ENCODE measurements at places on chromosomes 6 and 20. TPM values are rescaled to one million over a fixed set of nuclear protein-coding genes. Genes with fewer than 3 reads are reported as not detected.
A peak's percentile ranks its signal among the peaks of the same experiment; 100 is the strongest.

DNA sequence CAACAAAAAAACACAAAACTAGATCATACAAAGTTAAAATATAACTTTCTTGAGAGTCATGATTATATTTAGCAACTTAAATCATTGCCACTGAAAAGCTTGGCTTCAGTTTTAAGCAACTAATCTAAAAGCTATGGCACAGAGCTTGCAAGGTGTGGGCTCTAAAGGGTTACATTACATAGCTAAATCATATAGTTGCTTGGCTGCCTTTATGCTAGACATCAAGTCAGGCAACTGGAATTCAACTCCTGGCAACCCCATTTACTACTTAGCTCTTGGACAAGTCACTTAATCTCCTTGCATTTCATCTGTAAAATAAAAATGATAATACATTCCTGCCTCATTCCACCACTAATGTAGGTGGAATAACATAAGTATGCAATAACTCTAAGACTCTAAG, 40.9 kb upstream of the GCM1 start:
- H3K27me3 ChIP-seq = no peaks in the 10 kb centered on the region
- no peak for DNase-seq
- H3K27ac ChIP-seq = no peak overlapping the region

DNA sequence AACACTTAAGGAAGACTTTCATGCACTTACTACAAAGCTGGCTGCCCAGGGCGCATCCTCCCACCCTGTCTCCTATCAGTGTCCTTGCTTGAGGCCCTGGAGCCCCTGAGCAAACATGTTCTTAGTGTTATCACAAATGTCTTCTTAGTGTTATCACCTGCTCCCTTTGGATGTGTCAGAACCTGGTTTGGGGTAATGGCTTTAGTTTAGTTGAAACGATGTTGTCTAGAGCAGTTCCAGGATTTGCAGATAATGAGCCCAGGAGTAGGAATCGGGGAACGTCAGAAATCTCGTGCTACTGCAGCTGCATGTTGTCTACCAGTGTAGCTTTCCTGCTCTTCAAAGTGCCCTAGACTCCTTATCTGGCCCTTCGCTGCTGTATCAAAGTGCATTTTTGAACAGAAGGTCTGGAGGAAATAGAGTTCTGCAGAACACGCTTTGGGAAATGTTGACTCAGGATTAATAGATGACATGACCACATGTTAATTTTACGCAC, 69.6 kb downstream of the PHACTR2 start:
- no peaks in the 10 kb centered on the region for H3K36me3 ChIP-seq
- peak; percentile 38 for DNase-seq
- H3K27me3 ChIP-seq = no peaks in the 10 kb centered on the region
- peak overlapping the region; percentile 15 for H3K27ac ChIP-seq
- no peak overlapping the region for H3K4me3 ChIP-seq

DNA sequence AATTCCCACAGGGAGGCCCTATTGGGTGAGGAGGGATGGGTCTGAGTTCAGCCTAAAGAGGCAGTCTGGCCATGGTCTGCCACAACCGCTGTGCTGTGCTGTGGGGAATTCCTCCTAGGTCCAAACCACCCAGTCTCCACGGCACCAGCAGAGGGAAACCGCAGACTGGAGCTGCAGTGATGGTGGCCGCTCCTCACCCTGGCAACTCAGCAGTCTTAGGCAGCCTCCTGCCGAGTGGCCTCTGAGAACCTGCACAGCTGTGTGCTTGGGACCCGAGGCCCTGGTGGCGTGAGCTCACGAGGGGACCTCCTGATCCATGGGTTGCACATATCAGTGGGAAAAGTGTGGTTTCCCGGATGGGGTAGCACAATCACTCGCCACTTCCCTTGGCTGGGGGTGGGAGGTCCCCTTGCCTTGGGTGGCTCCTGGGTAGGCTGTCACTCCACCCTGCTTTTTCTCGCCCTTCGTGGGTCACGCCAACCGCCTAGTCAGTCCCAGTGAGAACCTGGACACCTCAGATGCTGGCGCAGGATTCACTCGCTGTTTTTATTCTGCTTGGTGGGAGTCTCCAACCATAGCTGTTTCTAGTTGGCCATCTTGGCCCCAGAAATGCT, 242.2 kb downstream of the CDH26 start:
- H3K36me3 ChIP-seq = no peaks in the 10 kb centered on the region
- H3K27ac ChIP-seq = no peak overlapping the region

DNA sequence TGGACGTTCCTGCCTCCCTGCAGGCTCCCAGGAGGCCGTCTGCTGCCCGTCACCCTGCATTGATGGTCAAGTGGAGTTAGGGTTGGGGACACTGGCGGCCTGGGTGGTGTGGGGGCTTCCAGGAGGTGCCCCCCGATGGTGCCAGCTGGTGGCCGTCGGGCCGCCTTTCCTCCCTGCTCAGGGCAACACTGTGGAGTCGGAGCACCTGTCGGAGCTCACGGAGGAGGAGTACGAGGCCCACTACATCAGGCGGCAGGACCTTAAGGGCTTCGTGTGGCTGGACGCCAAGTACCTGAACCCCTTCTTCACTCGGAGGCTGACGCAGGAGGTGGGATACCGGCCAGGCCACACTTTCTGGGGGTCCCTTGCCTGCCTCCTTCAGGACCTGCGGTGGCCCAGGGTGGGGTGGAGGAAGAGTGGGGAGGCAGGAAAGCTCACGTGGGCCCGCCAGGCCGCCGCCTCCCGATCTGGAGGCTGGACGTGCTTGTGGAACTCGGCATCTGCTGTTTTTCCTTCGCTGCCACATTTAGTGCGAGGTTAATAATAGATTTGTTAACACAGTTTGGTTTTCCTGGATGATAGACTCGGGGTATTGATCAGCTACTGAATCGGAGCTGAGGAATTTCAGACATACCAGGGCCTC, 28.6 kb downstream of the SPATA2 start:
- H3K4me1 ChIP-seq = no peaks in the 10 kb centered on the region
- DNase-seq = no peak
- H3K27ac ChIP-seq = no peak overlapping the region
- H3K36me3 ChIP-seq = no peaks in the 10 kb centered on the region

- H3K27ac ChIP-seq = no peak overlapping the region
- no peaks in the 10 kb centered on the region for H3K4me1 ChIP-seq
- no peaks in the 10 kb centered on the region for H3K27me3 ChIP-seq
- peak; percentile 11 for DNase-seq
- no peaks in the 10 kb centered on the region for H3K36me3 ChIP-seq
These were observed 163.7 kb downstream of the DLL1 start for GRCh38 chr6:170127151-170127550.

- no peaks in the 10 kb centered on the region for H3K27me3 ChIP-seq
- no peak overlapping the region for H3K4me3 ChIP-seq
- no peak overlapping the region for H3K27ac ChIP-seq
- no peaks in the 10 kb centered on the region for H3K36me3 ChIP-seq
- no peak for DNase-seq
These were observed 100.7 kb downstream of the ASXL1 start for GRCh38 chr20:32458837-32459220.

DNA sequence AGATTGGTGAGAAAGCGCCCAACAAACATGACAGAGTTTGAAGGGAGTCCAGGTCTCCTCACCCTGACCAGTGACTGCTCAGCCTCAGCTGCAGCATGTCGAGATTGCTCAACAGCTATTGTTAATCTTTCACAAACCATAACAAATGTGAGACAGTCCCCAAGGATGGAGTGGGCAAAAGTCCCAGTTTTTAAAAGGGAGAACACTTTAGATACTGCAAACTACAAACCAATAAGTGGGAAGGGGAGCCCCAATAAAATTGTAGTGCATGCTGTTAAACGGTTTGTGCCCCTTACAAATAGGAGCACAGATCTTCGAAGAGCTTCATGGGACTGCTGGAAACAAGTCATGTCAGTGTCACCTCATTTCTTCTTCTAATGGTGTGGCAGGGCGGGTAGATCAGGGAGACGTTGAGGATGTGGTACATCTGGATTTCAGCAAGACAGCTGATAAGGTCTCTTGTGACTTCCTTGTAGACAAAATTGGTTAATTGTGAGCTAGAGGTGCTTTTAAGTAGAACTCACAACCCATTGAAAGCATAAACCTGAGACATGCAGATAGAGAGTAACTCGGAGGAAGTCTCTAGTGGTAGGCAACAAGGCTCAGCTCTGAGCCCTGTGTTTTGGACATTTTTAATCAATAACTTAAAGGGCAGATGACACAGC, 134.0 kb upstream of the ARMC2 start:
- DNase-seq = peak; percentile 43
- no peaks in the 10 kb centered on the region for H3K4me1 ChIP-seq
- no peaks in the 10 kb centered on the region for H3K36me3 ChIP-seq
- no peak overlapping the region for H3K4me3 ChIP-seq
- H3K27ac ChIP-seq = no peak overlapping the region

- H3K27ac ChIP-seq = peak overlapping the region; percentile 87
- H3K27me3 ChIP-seq = no peaks in the 10 kb centered on the region
- no peaks in the 10 kb centered on the region for H3K36me3 ChIP-seq
- DNase-seq = no peak
These were observed 93.1 kb downstream of the PRND start for GRCh38 chr20:4814696-4815252.

DNA sequence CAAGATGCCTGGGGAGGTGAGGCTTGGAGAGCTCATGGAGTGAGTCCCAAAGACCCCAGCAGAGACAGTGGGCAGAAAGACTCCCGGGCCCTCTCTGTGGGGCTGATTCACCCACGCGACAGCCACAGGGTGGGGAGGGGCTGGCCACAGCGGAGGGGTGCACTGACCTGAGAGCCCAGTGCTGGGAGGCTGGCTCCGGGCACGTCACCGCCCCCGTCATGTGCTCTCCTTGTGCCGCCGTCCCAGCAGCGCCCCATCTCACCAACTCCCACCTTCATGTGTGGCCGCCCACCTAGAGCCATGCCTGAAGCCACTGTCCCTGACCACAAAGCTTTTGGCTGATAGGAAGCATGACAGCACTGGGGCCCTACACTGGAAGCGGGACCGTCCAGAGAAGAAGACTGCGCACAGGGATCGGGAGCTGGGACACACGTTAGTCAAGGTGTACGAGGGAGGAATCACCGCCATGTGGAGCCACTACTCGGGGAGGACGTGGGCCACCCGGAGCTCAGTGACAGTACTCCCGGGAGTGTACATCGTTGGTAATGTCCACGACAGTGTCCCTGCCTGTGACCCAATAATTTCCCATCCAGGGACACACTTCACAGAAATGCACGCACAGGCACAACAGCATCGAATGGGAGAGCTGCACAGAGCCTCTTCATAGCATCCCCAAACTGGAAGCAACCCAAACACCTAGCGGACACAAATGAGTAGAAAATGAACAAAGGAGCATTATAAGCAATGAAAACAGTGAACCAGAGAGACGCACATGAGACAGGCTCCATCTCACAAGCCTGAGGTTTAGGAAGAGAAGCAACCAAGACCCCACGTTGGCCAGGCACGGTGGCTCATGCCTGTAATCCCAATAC, 28.4 kb upstream of the FOXC1 start:
- DNase-seq = no peak
- no peaks in the 10 kb centered on the region for H3K27me3 ChIP-seq
- H3K4me1 ChIP-seq = no peaks in the 10 kb centered on the region
- H3K36me3 ChIP-seq = no peaks in the 10 kb centered on the region
- no peak overlapping the region for H3K4me3 ChIP-seq

DNA sequence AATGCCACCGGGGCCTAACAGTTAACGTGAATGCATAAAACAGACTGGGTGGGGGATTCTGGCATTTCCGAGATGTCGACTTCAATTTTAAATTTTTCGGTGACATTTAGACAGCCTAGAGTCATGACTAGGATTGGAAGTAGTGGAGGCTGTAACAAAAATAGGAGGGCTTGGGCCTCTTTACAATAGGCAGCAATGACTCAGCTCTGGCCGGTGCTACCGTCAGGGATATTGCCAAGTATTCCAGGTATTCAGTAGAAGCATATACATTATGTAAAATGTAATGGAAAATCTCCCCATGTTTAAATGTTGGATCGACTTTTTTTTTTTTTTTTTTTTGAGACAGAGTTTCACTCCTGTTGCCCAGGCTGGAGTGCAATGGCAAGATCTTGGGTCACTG, 136.2 kb upstream of the STMND1 start:
- H3K27me3 ChIP-seq = no peaks in the 10 kb centered on the region
- no peak overlapping the region for H3K4me3 ChIP-seq

DNA sequence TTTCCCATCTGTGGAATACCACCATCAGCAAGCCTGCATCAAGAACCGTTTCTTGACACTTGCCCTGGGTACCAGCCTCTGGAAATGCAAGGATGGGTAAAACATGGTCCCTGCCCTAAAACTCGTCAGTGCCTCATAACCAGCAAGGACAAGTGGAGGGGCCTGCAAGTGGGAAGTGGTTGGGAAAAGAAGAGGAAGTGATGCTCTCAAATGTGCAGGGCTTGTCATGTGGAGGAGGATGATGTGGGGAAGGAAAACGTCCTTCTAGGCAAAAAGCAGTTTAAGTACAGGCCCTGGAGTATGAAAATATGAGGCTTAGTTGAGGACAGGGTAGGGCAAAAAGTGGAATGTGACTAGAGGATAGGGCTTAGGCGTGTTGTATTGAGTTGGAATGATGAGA, 19.0 kb downstream of the RREB1 start:
- no peak overlapping the region for H3K27ac ChIP-seq
- no peaks in the 10 kb centered on the region for H3K27me3 ChIP-seq
- no peak for DNase-seq

GRCh38 chr20:8860011-8860495, 208.8 kb upstream of the PLCB4 start:
- H3K27ac ChIP-seq = no peak overlapping the region
- no peaks in the 10 kb centered on the region for H3K36me3 ChIP-seq
- no peak overlapping the region for H3K4me3 ChIP-seq
- no peaks in the 10 kb centered on the region for H3K27me3 ChIP-seq
- no peak for DNase-seq

DNA sequence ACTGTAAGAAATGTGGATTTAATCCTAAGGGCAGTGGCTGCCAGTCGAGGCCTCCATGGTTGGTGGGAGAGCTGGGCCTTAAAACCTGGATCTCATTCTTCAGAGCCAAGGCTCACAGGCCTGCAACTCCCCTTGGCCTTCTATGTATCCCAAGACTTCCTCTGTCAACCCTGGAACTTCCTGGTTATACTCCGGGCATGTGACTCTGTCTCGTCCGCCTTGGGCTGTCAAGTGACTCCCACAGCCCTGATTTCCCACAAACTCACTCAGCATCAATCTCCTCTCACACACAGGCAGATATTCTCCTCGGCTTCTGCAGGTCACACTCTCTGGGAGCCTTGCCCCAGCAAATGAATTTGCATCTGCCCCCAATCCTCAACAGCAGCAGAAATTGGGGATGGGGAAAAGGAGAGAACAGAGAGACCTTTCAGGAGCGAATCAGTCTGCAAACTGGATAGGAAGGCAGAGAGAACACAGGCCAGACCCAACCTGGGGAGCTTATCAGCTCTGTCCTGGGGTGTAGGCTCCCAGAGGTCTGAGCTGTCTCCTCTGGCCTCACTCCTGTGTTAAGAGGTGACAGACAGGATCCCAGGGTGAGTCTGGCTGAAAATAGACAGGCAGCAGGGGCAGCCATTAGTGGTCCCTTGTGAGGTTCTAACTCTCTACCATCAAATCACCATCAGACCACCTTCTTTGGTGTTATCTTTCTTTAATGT, 30.4 kb upstream of the PREX1 start:
- DNase-seq = no peak
- H3K4me3 ChIP-seq = no peak overlapping the region
- H3K27ac ChIP-seq = no peak overlapping the region
- no peaks in the 10 kb centered on the region for H3K4me1 ChIP-seq

- H3K27ac ChIP-seq = no peak overlapping the region
- DNase-seq = no peak
- H3K27me3 ChIP-seq = no peaks in the 10 kb centered on the region
- H3K4me1 ChIP-seq = no peaks in the 10 kb centered on the region
- no peaks in the 10 kb centered on the region for H3K36me3 ChIP-seq
These were observed 287.6 kb downstream of the PHF3 start for GRCh38 chr6:63923139-63923739.

Gene DOK5
- total RNA-seq = not detected

Gene DNAH8
- total RNA-seq = not detected

Gene TFEB
- 21.7 TPM for total RNA-seq

Gene HLA-G
- total RNA-seq = 55.3 TPM

Gene PTCRA
- not detected for total RNA-seq

Gene DNAAF9
- 4.0 TPM for total RNA-seq

Gene KCNK17
- not detected for total RNA-seq

Gene PTGIS
- 8.0 TPM for total RNA-seq

All from colonic mucosa (tissue), 4 donors.